ENCODE measurements at places on chromosomes 11 and 22. TPM values are rescaled to one million over a fixed set of nuclear protein-coding genes. Genes with fewer than 3 reads are reported as not detected.

DNA sequence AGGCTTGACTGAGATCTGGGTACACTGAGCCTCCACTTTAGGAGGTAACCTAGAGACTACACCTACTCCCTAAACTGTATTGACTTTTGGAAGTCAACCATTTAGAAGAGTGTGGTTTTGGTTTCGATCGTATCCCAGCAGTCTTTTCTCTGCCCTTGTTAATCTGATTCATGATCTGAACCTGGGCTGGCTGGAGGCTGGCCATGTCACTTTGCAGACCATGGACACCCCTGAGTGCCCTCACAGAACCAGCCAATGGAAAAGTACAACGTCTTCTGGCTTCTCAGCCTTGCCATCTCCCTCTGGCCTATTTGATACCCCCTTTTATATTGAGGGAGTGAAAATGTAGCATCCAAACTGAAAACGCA lies 10.8 kb downstream of the EHF start:
- DNase-seq, result no peak

Gene AQP11
- 0.11 TPM for total RNA-seq

DNA sequence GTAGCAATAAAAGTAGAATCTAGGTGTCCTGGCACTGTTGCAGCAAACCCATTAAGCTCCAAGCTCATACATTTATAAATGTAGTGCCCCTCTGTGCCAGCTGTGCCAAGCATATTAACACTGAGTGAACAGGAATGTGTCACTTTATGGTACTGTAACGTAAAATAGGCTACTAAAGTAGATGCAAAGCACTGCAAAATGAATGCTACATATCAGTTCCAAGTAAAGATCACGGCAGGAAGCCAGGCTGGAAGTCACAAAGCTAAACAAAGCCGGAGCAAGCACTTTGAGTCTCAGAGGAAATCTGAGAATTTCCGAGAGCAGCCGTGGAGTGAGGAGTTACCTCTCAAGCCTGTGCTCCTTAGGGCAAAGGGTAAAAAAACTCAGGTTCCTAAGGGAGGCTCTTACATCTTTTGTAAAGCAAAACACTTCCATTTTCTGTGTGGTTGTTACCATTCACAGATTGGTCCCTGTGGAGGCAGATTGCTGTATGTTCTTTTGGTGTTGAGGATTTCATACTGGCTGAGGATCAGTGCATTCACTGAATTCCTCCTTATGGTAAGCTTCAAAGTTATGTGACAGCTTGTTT lies 85.7 kb downstream of the WNT11 start:
- no peak for DNase-seq

DNA sequence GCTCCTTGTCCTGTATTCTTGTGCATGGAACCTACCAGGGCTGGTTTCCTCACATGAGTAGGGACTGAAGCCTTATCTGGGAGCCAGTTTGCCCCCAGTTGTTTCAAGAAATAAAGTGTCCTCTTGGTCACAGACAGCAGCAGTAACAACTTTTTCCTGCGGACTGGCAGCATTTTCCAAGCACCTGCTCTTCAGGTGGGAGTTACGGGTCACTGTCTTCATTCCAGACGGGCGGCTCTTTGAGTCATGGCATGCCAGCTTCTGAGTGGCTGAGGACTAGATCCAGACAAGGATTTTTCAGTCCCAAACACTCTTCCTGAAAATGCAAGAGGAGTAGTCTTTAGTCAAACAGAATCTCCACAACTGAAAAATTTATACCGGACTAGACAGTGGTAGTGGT lies 2.7 kb upstream of the CD44 start:
- DNase-seq, result no peak

GRCh38 chr11:37040921-37041320 lies 442.9 kb upstream of the RAG2 start:
- DNase-seq, result no peak

Gene CYTH4
- total RNA-seq, result 24.7 TPM

Gene SMC1B
- total RNA-seq, result 0.37 TPM

Gene CD3D
- total RNA-seq, result 426 TPM

Gene KCNJ11
- total RNA-seq, result 0.95 TPM

DNA sequence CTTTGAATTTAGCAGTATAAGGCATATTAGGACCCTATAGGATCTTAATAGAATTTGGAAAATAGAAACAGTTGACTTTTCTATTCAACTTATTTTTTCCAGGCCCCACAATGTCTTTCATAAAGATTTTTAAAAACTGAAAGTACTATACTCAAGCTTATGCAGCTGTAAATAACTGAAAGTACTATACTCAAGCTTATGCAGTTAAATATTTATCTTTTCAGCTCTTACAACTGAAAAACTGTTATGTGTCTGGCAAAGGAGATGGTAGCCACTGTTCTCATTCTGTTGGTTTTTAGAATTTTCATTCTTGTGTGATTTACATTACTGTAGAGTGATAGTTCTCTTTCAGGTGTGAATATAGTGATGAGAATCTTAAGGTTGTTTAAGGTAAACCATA lies 16.5 kb downstream of the HIPK3 start:
- DNase-seq, result no peak

GRCh38 chr11:3996651-3997050 lies 97.9 kb upstream of the RRM1 start:
- DNase-seq, result no peak

Gene CDC42BPG
- total RNA-seq, result 0.66 TPM

Gene CRYBB3
- 0.26 TPM for total RNA-seq

Gene OR4A16
- not detected for total RNA-seq

Gene OR5M8
- not detected for total RNA-seq

Measured in CD8-positive, alpha-beta memory T cell (primary cell).